ENCODE measurements at places on chromosomes 3 and 15. TPM values are rescaled to one million over a fixed set of nuclear protein-coding genes. Genes with fewer than 3 reads are reported as not detected.

DNA sequence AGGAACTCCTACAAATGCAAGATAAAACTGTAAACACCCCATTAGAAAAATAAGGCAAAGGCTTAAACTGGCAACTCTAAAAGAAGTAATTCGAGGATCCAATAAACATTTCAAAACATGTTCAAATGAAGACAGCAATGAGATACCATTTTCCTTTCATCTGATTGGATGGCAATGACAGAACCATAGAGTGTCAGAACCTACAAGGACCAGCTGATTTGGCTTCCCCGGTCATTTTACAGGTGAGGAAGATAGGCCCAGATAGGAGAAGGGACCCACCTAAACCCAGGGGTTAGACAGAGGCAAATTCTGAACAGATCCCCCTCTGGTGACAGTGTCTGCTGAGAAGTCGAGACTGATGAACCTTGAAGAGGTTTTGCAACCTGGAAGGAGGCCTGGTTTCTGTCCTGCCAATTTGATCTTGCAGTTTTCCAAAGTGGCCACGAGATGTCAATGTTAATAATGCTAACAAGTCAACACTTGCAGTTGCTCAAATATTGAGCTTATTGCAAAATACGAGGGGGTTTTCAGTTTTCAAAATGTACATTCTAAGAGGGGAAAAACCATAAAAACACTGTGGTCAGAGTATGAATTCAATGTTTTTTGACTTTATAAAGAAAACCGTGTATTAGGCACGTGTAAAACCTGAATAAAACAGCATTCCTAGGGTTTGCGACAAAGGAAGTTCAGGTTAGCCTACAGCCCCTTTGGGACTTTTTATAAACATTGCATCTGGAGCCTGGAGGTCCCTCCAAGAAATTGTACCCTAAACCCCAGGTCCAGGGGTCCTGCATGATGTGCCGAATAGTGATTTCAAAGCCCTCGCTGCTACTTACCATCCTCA is 21.5 kb downstream of the CFAP161 start:
- peak; percentile 36 for DNase-seq

- no peak for DNase-seq
These were observed 123.4 kb upstream of the MB21D2 start for GRCh38 chr3:193040836-193041672.

DNA sequence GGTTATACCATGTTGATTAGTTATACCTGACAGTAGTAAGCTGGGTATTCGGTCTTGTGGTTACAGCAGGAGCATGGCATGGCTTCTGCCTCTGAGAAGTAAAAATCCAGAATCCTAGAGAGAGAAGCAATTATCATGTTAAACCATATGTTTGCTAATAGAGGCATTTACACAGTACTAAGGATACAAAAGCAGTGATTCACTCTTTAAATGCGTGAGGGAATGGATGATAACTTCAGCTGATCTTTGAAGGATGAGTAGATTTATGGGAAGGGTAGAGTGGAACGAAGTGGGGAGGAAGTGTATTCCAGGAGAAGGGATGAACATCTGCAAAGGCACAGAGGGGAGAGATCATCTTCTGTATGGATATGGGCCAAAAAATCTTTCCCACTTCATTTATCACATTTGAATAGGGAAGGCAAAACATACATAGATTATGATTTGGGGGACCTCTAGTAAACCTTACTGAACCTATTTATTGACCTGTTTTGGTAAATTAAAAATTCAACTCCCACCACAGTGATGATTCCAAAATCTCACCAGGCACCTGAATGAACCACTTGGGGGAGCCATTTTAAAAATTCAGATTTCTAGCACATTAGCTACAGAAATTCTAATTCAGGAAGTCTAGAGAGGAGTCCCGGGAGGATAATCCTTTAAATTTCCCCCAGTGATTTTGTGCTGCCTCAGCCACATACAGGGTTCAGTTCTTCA is 35.1 kb downstream of the IGSF10 start:
- DNase-seq = no peak

TMEM207 gene
- total RNA-seq = not detected

FBXL22 gene
- 6.6 TPM for total RNA-seq
